ENCODE measurements at places on chromosomes 11 and 22.

DNA sequence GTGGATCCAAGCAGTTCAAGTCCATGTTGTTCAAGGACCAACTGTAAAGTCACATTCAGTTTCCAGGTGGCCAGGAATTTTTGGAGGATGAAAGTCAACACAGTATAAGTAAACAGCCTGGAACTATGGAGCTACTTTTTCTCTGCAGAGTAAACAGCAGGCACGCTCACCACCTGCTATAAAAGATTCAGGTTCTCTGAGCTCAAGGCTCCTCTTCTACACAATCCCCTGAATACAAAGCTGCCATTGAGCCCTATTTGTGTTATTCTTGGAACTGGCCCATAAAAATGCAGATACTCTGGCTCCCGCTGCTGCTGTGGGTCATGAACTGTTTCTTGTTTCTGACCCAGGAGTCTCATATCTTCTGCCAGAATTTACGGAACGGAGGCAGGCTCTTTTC lies 56.9 kb upstream of the PRR5 start:
- DNase-seq = no peak

- no peak for DNase-seq
Measured at GRCh38 chr11:101862391-101863233, 52.2 kb upstream of the CEP126 start.

- no peak for DNase-seq
Measured at GRCh38 chr11:35721651-35722282, 59.2 kb downstream of the TRIM44 start.

DNA sequence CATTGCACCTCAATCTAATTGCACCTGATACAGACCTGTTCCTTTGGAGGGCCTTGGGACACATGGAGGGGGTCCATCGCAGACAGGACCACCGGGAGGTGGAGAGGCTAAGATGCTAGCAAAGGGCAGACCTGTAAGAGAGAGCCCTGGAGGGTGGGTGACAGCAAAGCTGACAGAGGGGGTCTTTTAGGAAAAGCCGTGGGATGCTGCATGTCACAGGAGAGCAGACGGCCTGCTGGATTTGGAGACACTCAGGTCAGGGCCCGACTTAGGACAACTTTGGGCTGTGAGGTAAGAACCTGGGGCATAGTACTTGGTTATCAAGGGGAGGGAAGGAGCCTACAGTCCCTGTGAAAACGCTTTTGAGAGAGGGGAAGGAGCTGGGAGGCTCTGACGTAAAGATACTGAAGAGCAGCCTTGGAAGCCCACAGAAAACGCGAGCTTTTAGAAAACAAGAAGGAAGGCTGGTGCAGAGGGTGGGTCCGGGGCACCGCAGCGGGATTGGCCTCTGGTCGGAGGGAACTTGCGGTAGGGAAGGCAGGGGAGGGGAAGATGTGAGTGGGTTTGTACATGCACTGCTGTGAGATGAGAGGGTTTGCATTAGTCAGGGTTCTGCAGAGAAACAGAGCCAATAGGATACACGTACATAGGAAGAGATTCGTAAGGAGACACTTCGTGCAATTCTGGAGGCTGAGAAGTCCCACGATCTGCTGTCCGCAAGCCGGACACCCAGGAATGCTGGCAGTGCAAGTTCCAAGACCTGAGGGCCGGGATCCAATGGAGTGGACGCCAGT lies 868.5 kb downstream of the TBC1D22A start:
- DNase-seq = no peak

DNA sequence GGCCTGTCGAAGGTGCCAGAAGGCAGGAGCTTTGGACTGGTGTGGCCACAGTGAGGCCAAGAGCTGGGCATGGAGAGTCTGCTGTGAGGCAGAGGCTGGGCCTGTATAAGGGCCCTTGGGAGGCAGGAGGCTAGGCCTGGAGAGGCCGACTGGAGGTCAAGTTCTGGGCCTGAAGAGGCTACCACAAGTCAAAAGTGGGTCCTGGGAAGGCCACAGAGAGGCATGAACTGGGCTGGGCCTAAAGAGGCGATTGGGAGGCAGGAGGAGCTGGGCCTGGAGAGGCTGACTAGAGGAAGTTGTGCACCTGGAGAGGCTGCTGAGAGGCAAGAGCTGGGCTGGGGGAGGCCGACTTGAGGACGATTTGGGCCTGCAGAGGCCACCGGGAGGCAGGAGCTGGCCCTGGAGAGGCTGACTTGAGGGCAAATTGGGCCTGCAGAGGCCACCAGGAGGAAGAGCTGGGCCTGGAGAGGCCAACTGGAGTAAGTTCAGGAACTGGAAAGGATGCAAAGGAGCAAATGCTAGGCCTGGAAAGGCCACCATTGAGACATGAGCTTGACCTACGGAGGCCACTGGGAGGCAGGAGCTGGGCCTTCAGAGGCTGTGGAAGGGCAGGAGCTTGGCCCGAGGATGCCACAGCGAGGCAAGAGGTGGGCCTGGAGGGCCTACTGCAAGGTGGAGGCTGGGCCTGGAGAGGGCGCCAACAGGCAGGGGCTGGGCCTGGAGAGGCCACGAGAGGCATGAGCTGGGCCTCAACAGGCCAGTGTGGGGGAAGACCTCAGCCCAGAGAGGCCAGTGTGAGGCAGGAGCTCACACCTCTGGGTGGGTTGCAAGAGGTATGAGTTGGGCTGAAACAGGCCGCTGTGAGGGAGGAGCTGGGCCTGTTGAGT lies 39.8 kb downstream of the OR4C45 start:
- no peak for DNase-seq

GRCh38 chr11:33733980-33734379 lies 2.2 kb downstream of the CD59 start:
- DNase-seq = no peak

DNA sequence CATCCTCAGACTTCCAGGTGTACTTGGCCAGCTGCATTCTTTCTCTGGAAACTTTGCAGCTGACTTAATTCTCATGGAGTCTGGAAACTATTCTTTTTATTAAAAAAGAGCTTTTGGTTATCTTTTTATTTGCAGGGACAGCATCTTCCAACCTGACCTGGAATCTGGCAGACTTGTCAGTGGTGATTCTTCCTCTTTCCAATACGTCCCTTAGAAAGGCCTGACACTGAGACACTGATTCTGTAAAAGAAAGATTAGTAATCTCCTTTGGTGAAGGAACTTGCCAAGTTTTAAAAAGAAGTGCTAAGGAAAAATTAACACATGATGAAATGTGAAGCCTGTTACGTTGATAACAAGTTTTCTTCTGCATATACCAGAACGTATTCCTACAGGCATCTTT lies 440.9 kb upstream of the RAG2 start:
- DNase-seq = no peak

DNA sequence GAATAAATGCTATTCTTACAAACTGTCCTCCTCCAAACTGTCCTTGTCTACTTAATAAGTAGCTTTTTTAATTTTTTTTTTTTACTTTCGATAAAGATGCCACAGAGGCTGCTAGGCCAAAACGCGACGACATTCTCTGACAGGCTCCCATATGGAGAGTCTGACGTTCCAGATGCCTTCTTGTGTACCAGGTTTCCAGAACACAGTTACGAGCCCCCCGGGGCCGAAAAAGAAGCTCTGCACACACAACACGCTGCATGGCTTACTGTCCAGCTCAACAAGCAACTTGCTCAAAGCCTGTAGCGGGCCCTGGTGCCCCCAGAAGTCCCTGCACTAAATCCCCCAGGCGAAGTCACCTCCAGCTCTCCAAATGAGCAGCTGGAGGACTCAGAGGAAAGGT lies 39.3 kb downstream of the LARGE1 start:
- DNase-seq = no peak

DNA sequence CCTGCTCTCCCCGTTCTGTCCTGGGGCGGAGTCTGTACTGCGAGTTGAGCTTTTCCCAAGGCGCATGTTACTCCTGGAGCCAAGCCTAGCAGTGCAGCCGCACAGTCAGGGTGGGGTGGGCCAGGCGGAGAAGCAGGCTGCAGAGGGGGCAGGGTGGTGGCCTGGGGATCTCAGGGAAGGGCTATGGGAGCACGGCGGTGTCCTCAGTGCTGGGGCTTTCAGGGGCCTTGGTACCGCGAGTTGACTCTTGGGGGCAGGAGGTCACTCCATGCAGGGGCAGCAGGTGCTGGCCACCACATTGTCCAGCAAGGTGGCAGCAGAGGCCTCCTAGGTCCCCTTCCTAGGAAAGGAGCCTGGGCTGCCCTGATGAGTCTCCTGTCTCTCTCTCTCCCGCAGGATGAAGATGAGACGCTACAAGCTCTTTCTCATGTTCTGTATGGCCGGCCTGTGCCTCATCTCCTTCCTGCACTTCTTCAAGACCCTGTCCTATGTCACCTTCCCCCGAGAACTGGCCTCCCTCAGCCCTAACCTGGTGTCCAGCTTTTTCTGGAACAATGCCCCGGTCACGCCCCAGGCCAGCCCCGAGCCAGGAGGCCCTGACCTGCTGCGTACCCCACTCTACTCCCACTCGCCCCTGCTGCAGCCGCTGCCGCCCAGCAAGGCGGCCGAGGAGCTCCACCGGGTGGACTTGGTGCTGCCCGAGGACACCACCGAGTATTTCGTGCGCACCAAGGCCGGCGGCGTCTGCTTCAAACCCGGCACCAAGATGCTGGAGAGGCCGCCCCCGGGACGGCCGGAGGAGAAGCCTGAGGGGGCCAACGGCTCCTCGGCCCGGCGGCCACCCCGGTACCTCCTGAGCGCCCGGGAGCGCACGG lies 14.9 kb upstream of the MIEF1 start:
- DNase-seq = no peak

DNA sequence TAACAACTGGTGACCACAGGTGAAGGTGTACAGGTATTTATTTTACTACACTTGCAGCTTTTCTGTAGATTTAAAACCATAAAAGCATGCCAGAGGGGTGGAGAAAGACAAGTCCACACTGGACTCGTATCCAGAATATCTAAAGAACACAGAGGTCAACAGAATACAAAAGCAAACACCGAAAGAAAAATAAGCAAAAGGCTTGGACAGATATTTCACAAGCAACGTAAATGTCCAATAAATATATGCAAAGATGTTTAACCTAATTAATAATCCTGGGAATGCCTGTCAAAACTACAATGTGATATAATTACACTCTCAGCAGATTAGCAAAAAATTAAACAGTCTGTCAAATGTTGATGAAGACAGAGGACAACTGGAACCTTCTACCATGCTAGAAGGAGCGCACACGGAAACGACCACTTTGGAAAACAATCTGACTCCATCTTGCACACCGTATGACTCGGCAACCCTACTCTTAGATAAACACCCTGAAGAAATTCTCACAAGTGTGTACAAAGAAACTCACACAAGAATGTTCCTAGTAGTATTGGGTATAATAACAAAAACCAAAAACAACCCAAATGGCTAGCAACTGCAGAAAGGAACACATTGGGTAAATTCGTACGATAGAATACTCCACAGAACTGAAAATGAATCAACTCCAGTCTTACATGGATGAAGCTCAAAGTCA lies 27.2 kb downstream of the GNB1L start:
- no peak for DNase-seq

DNA sequence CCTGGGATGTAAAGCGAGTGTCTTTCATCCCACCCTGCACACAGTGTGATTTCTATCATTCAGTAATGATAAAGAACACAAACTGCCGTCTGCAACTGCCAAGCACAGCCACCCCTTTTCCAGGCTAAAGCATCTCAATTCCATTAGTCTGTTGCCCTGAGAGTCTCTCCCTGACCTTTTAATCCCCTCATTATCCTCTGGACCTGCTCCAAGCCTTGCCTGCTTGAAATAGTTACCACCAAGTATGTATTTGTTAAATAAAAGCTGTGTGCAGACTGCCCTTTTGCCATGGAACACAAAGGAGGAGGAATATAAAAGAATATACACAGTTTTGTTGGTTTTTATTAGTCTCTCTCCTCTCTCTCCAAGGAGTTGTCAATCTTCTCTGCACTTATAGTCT lies 13.0 kb downstream of the GRAP2 start:
- no peak for DNase-seq

DNA sequence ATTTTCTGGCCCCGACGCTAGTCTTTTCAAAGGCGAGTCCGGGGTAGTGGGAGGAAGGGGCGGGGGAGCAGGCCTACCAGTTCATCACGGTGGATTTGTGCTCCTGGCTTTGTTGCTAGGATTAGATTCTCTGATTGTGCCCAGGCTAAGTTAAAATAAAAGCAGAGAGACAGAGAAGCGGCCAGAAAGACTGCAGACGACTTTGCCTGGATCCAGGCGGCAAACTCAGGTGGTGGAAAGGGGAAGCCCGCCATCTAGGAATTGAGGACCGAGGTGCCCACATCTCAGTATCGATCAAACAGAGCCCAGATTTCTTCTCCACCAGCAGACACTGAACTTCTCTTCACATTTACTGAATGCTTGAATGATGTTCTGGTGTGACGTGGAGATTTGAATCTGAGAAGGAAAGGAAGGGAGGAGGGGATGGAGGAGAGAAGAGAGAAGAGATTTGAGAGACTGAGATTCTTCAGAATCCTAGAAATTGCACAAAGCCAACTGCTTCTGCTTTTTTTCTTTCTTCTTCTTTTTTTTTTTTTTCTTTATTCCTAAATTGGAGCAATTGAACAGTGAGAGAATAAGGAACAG lies 2.7 kb downstream of the FAT3 start:
- DNase-seq = no peak

DNA sequence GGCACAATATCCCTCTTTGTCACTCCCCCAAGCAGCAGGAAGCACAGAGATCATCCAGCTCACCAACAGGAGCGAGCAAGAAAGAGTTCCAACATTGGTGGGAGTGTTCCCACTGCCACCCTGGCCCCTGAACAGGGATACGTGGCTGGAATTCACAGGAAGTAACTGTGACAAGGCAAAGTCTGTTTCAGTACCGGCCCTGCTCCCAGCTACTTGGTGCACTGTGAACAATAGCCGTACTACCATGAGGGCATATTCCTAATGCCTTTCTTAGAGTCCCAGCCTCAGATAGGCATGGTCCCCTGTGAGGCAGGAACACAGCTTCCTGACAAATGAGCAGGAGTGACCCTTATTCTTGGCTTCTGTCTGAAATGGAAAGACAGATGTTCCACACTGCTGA lies 1.8 kb upstream of the SLC37A2 start:
- no peak for DNase-seq

DNA sequence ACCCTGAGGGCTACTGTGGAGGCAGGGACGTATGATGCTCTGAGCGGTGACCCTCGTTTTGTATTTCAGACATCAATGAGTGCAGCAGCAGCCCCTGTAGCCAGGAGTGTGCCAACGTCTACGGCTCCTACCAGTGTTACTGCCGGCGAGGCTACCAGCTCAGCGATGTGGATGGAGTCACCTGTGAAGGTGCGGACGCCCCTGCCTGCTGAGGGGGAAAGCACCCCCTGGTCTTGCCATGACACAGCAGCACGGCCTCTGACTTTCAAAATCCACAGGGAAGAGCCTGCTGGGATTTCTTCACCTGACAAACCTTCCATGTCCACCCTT lies 44.3 kb downstream of the FBLN1 start:
- DNase-seq = no peak

DNA sequence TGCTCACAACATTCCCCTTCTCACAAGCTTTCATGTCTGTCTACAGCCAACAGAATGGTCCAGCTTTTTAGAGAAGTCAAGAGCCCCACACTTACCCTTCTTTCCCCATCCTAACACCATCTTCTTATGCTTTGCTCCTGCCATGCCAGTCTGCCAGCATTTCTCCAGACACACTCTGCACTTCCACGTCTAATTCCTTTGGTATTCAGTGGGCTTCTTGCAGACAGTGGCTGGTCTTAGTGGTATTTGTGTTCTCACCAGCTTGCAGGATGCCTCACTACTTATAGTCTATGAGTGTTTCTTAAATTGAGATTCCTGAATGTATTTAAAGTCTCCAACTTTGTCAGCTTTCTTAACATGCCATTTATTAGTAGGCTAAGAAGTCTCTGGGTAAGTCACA lies 154.4 kb downstream of the BBOX1 start:
- no peak for DNase-seq

- DNase-seq = no peak
Measured at GRCh38 chr11:127925475-127925874, 661.9 kb downstream of the ETS1 start.

- DNase-seq = no peak
Measured at GRCh38 chr22:39230261-39231196, 14.3 kb downstream of the PDGFB start.

GRCh38 chr22:48718818-48719500 lies 1108.7 kb downstream of the BRD1 start:
- DNase-seq = no peak
